Caudate nucleus (tissue), 63 donors: ENCODE measurements at places on chromosomes 5 and 9.

GRCh38 chr9:20725675-20726074 lies 41.6 kb downstream of the FOCAD start:
- DNase-seq, result no peak

GRCh38 chr5:4762316-4762715 lies 377.8 kb upstream of the ADAMTS16 start:
- no peak for DNase-seq

DNA sequence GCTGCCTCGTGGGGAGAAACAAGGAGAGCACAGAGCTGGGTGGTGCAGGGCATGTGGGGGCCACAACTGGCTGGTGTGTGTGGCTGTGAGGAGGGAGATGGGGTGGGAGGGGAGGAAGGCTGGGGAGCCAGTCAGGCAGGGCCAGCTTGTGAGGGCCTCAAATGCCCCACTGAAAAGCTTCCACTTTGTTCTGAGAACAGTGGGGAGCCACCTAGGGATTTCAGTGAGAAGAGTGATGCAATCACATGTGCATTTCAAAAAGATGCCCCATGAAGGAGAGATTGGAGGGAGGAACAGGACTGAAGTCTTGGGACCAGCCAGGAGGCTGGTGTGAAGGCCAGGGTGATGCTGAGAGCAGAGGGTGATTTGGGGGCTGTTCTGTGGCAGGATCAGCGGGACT lies 1.3 kb downstream of the OR13J1 start:
- DNase-seq, result no peak

- DNase-seq, result no peak
Observed at GRCh38 chr5:74581988-74582365, 58.6 kb downstream of the ENC1 start.

GRCh38 chr5:37844009-37844408 lies 4.2 kb upstream of the GDNF start:
- DNase-seq, result no peak

- no peak for DNase-seq
Observed at GRCh38 chr5:93755716-93756115, 14.3 kb upstream of the POU5F2 start.

DNA sequence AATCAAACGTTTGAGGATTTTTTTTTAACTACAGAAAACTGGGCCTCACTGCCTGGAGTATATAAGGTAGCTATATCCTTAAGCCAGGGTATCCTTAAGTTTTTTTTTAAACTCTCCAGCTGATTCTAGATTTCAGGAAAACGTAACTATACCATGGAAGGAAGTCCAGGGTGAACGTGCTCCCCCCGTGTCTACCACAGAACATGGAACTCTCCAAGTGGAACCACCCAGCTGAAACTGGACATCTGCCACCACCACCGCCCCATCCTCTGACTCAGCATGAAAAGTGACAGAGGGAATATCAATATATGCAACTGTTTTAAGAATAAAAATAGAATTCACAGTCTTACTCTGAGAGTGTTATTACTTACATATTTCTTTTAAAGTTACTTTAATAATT lies 61.3 kb downstream of the DROSHA start:
- no peak for DNase-seq

GRCh38 chr5:36418152-36418979 lies 116.7 kb upstream of the RANBP3L start:
- no peak for DNase-seq
